ENCODE measurements at places on chromosomes 3 and 15.

DNA sequence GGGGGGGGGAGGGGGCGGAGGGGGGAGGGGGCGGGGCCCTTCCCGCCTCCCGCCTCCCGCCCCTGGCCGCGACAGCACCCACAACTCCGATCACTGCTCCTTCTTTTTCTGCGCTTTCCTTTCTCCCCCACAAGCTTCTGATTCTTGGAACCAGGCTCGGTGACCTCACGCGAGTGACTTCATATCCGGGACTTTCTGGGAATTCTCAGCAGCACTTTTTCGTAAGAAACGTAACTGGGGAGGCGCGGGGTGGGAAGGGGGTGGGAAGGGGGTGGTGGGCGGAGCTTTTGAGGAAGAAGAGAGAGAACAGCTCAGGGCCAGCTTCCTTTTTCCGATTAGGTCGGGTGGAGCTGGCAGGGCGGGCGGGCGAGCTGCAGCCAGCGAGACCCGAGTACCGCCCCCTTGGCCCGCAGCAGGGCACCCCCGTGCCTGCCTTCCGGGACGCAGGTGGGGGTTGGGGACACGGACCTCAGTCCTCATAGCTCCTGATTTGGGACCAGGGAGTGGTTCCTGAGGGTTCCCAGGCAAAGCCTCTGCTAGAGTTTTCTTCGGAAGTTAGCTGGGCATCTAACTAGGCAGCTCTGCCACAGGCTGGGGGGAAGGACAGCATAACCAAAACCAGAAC is 14.6 kb downstream of the XIRP1 start:
- peak; percentile 88 for DNase-seq

- no peak for DNase-seq
Observed at GRCh38 chr3:125482406-125482805, 37.6 kb downstream of the SNX4 start.

DNA sequence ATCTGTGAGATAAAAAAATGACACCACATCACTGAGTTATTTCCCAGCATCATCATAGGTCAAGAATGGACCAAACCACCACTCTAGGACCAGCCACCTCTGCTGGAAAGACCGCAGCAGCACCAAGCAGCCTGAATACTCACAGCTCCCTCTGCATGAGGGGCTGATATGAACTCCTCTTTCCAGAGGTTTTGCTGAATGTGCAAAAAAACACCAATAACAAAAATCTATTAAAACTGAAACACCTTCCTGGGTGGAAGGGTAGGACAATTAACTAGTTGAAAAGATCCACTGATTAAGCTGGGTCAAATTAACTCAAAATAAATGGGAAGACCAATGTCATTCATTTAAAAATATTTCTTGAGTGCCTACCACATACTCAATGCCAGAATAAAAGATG is 28.9 kb upstream of the KCNMB3 start:
- DNase-seq: no peak

DNA sequence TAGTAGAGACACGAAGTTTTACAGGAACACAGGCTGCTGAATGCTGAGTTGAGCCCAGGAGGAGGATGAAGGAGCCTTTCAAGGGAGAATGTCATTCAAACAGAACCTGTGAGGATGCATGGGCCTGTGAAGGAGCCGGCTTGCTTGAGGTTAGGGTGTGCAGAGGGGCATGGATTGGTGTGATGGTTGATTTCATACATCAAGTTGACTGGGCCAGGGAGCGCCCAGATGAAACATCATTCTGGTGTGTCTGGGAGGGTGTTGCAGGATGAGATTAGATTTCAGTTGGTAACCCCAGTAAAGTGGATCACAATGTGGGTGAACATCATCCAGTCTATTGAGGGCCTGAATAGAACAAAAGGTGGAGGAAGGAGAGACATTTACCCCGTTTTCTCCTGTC is 243.6 kb downstream of the EDEM1 start:
- no peak for DNase-seq

DNA sequence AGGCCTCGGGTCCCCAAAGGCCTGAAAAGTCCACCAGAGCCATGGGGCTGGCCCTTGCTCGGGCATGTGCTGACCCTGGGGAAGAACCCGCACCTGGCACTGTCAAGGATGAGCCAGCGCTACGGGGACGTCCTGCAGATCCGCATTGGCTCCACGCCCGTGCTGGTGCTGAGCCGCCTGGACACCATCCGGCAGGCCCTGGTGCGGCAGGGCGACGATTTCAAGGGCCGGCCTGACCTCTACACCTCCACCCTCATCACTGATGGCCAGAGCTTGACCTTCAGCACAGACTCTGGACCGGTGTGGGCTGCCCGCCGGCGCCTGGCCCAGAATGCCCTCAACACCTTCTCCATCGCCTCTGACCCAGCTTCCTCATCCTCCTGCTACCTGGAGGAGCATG is 1.2 kb downstream of the CYP1A2 start:
- no peak for DNase-seq
